ENCODE measurements at places on chromosomes 3 and 15.

- no peaks in the 10 kb centered on the region for H3K27me3 ChIP-seq
- no peak within 1 kb of the TSS for H3K27ac ChIP-seq
- peak within 1 kb of the TSS; percentile 51 for H3K4me3 ChIP-seq
These were observed at the start of gene CACNA1D for GRCh38 chr3:53493963-53494791. CACNA1D (plus strand) TSS chr3:53494611; CDS start chr3:53495167, 556 bp downstream.

- H3K4me3 ChIP-seq, result no peak overlapping the region
- no peak for DNase-seq
- no peaks in the 10 kb centered on the region for H3K27me3 ChIP-seq
- H3K4me1 ChIP-seq, result peaks cover 5% of the 10 kb centered on the region
- peaks cover 27% of the 10 kb centered on the region for H3K36me3 ChIP-seq
These were observed 200.1 kb downstream of the SLC9A9 start for GRCh38 chr3:143648218-143648617.

- H3K36me3 ChIP-seq, result no peaks in the 10 kb centered on the region
- no peak overlapping the region for H3K4me3 ChIP-seq
- no peaks in the 10 kb centered on the region for H3K4me1 ChIP-seq
- no peak overlapping the region for H3K27ac ChIP-seq
- no peaks in the 10 kb centered on the region for H3K27me3 ChIP-seq
These were observed 84.5 kb downstream of the KBTBD8 start for GRCh38 chr3:67082533-67083024.

DNA sequence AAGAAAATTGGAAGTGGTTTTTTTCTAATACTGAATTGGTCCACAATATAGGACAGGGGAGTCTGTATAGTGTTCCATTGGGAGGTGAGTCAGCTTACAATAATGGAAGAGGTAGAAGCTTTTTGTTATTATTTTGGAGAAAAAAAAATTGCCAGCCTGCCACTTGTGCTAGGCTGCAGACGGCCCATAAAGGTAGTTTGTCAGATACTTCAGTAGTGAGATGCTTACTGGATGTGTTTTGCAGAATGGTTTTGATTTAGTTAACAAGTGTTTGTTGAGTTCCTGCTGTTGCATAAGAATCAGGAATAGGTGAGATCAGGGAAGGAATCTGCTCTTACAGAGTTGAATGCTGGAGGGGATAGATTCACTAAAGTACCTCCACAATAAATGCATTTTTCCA, 1.0 kb downstream of the DTWD1 start:
- H3K27me3 ChIP-seq, result no peaks in the 10 kb centered on the region
- H3K36me3 ChIP-seq, result peaks cover 23% of the 10 kb centered on the region
- DNase-seq, result no peak
- H3K4me1 ChIP-seq, result peaks cover 32% of the 10 kb centered on the region

DNA sequence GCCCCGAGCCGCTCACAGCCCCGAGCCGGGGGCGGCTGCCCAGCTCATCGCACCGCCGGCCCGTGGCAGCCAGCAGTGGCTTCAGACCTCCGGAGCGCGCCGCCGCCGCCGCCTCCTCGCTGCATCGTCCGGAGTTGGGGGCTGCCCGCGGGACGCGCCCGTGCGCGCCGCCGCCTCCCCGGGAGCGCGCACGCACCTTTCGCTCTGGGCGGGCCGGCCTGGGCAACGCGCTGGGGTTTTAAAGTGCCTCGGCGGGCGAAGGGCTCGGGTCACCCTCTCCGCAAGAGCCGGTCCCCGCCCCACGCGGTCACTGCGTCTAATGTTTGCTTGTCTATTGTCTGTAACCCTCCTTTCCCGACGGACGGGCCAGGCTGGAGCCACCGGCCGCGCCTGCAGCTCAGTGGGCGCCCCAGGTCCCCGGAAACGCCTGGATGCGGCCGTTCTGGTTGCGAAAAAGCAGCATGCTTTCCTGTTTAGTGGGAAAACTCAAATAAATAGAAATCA, at the start of gene RYK:
Gene RYK (minus strand): TSS at position 143 of the 504 bp plus-strand sequence. CDS start 205 bp downstream, outside the sequence.
- peak within 1 kb of the TSS; percentile 84 for H3K4me3 ChIP-seq
- peak within 1 kb of the TSS; percentile 95 for H3K27ac ChIP-seq
- DNase-seq, result peak; percentile 11
- H3K27me3 ChIP-seq, result no peaks in the 10 kb centered on the region

- H3K4me1 ChIP-seq, result no peaks in the 10 kb centered on the region
- H3K27ac ChIP-seq, result no peak overlapping the region
- H3K4me3 ChIP-seq, result no peak overlapping the region
- no peaks in the 10 kb centered on the region for H3K36me3 ChIP-seq
These were observed 50.4 kb upstream of the PRSS50 start for GRCh38 chr3:46768061-46768460.

DNA sequence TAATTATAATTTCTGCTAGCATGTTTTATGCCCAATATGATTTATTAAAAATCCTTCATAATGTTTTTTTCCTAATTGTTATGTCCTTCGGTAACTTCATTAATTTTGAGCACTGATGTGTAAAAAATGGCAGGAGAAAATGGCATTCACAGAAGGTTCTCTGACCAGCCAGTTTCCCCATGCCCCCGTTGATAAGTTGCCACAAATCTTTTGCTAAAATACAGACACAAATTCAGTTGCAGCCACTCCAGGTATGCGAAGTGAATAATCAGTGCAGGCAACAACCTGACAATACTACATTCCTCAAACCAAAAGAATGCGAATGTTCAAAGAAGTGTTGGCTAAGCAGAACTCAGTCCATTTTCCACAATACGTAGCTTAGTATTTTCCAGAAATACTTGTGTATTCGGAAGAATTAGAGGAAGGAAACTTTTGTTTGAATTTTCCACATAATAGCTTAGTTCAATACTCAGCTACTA, 32.7 kb downstream of the CHL1 start:
- H3K4me1 ChIP-seq, result no peaks in the 10 kb centered on the region
- no peaks in the 10 kb centered on the region for H3K27me3 ChIP-seq
- H3K27ac ChIP-seq, result no peak overlapping the region
- H3K4me3 ChIP-seq, result no peak overlapping the region
- no peaks in the 10 kb centered on the region for H3K36me3 ChIP-seq
- DNase-seq, result no peak

GRCh38 chr15:64844576-64845145, 2.9 kb downstream of the PLEKHO2 start:
- no peaks in the 10 kb centered on the region for H3K36me3 ChIP-seq
- DNase-seq, result no peak
- H3K4me3 ChIP-seq, result peak overlapping the region; percentile 96
- peak overlapping the region; percentile 90 for H3K27ac ChIP-seq
- no peaks in the 10 kb centered on the region for H3K27me3 ChIP-seq

GRCh38 chr15:29652595-29652994, 169.7 kb downstream of the TJP1 start:
- no peaks in the 10 kb centered on the region for H3K36me3 ChIP-seq
- no peaks in the 10 kb centered on the region for H3K4me1 ChIP-seq
- H3K4me3 ChIP-seq, result no peak overlapping the region
- no peak overlapping the region for H3K27ac ChIP-seq
- no peak for DNase-seq
- no peaks in the 10 kb centered on the region for H3K27me3 ChIP-seq

- no peaks in the 10 kb centered on the region for H3K27me3 ChIP-seq
- H3K27ac ChIP-seq, result no peak overlapping the region
- H3K4me1 ChIP-seq, result peaks cover 11% of the 10 kb centered on the region
- no peak for DNase-seq
- no peak overlapping the region for H3K4me3 ChIP-seq
These were observed 337.5 kb downstream of the GAP43 start for GRCh38 chr3:115960799-115961198.

GRCh38 chr3:55569033-55569599, 82.0 kb upstream of the WNT5A start:
- no peak overlapping the region for H3K27ac ChIP-seq
- no peak for DNase-seq
- H3K4me3 ChIP-seq, result no peak overlapping the region
- H3K27me3 ChIP-seq, result no peaks in the 10 kb centered on the region
- no peaks in the 10 kb centered on the region for H3K36me3 ChIP-seq
- no peaks in the 10 kb centered on the region for H3K4me1 ChIP-seq

DNA sequence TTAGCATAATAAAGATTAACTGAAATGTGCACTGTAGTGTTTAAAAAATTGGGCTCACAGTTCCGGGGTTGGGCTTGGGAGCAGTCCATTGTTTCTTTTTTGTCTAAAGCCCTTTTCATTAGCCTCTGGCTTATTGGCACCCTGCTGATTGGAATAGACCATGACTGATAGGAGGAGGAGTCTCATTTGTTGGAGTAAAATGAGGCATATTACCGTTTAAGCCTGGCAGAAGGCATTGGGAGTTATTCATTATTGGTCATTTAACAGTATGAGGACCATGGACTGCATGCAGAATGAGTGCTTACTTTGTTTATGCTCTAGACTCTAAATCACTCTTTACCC, 139.0 kb upstream of the CGNL1 start:
- peaks cover 11% of the 10 kb centered on the region for H3K36me3 ChIP-seq
- H3K27me3 ChIP-seq, result no peaks in the 10 kb centered on the region
- H3K4me3 ChIP-seq, result no peak overlapping the region
- no peak overlapping the region for H3K27ac ChIP-seq
- no peaks in the 10 kb centered on the region for H3K4me1 ChIP-seq
- DNase-seq, result no peak

- no peak for DNase-seq
- H3K4me3 ChIP-seq, result no peak overlapping the region
- no peaks in the 10 kb centered on the region for H3K36me3 ChIP-seq
- peaks cover 11% of the 10 kb centered on the region for H3K4me1 ChIP-seq
- H3K27me3 ChIP-seq, result no peaks in the 10 kb centered on the region
- H3K27ac ChIP-seq, result no peak overlapping the region
These were observed 127.4 kb upstream of the ABHD17C start for GRCh38 chr15:80567721-80568157.

GRCh38 chr15:92460023-92460422, 66.3 kb downstream of the ST8SIA2 start:
- no peaks in the 10 kb centered on the region for H3K4me1 ChIP-seq
- DNase-seq, result no peak
- no peaks in the 10 kb centered on the region for H3K36me3 ChIP-seq
- H3K27me3 ChIP-seq, result peaks cover 9% of the 10 kb centered on the region

- no peak for DNase-seq
- no peaks in the 10 kb centered on the region for H3K36me3 ChIP-seq
- H3K4me3 ChIP-seq, result no peak overlapping the region
- no peaks in the 10 kb centered on the region for H3K4me1 ChIP-seq
- no peak overlapping the region for H3K27ac ChIP-seq
- no peaks in the 10 kb centered on the region for H3K27me3 ChIP-seq
These were observed 245.4 kb downstream of the ERC2 start for GRCh38 chr3:56222866-56223265.

- no peak overlapping the region for H3K4me3 ChIP-seq
- DNase-seq, result no peak
- H3K27ac ChIP-seq, result no peak overlapping the region
- no peaks in the 10 kb centered on the region for H3K27me3 ChIP-seq
These were observed 9.0 kb downstream of the PIF1 start for GRCh38 chr15:64816452-64816851.

- no peak overlapping the region for H3K4me3 ChIP-seq
- no peaks in the 10 kb centered on the region for H3K27me3 ChIP-seq
- no peaks in the 10 kb centered on the region for H3K36me3 ChIP-seq
- DNase-seq, result no peak
These were observed 953.8 kb upstream of the ALCAM start for GRCh38 chr3:104412608-104413580.

DNA sequence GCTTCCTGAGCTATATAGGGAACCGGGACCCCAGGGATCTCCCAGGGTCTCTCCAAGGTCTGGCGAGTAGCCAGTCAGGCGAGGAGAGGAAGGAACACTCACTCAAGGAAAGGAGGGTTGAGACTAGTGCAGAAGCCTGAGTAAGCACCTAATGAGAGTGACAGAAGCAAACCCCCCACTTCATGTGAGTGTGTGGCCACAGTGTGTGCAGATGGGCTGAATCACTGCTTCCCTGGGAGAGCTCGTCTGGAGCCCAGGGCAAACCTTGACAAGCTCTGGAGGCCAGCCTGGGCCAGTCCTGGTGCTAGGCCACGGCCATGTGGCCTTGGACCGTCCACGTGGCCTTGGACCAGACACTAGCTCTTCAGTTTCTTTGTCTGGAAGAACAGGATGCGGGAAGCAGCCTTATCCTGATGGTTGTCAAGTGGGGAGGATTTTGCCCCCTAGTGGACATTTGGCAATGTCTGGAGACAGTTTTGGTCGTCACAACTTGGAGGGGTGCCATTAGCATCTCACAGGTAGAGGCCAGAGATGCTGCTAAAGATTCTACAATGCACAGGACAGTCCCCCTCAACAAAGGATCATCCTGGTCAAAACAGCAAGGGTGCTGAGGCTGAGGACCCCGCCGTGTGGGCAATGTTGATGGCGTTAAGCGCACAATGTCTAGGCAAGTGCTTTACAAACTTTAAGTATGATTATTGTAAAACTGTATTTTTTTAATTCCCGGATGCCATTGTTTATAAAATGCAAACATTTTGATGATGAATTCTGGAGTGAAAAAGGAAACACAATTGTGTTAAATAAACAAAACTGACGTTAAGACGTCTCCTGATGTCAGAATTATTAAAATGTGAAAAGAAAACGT, 34.8 kb upstream of the CTSH start:
- no peaks in the 10 kb centered on the region for H3K27me3 ChIP-seq
- H3K4me1 ChIP-seq, result peaks cover 3% of the 10 kb centered on the region
- no peak overlapping the region for H3K27ac ChIP-seq
- H3K4me3 ChIP-seq, result no peak overlapping the region
- H3K36me3 ChIP-seq, result no peaks in the 10 kb centered on the region
- no peak for DNase-seq

GRCh38 chr3:150736903-150737832, 25.8 kb downstream of the SIAH2 start:
- H3K4me1 ChIP-seq, result peaks cover 22% of the 10 kb centered on the region
- no peaks in the 10 kb centered on the region for H3K27me3 ChIP-seq
- no peak overlapping the region for H3K27ac ChIP-seq
- no peaks in the 10 kb centered on the region for H3K36me3 ChIP-seq
- H3K4me3 ChIP-seq, result no peak overlapping the region

DNA sequence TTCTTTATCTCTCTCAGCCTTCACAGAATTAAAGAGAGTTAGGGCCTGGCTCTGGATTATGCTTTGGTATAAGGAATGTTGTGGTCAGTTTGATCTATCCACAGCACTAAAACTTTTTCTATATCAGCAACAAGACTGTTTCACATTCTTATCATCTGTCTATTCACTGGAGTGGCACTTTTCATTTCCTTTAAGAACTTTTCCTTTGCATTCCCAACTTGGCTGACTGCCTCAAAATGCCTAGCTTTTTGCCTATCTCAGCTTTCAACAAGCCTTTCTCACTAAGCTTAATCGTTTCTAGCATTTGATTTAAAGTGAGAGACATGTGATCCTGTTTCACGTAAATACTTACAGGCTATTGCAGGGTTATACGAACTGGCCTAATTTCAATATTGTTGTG, 471.8 kb downstream of the GBE1 start:
- no peak for DNase-seq
- no peaks in the 10 kb centered on the region for H3K4me1 ChIP-seq
- H3K4me3 ChIP-seq, result no peak overlapping the region

GRCh38 chr3:58800940-58801339, 134.4 kb upstream of the FAM3D start:
- H3K4me1 ChIP-seq, result no peaks in the 10 kb centered on the region
- H3K36me3 ChIP-seq, result no peaks in the 10 kb centered on the region
- H3K4me3 ChIP-seq, result no peak overlapping the region
- no peak for DNase-seq
- no peaks in the 10 kb centered on the region for H3K27me3 ChIP-seq
- no peak overlapping the region for H3K27ac ChIP-seq

Measured in esophagus squamous epithelium (tissue), 5 donors.